ENCODE measurements at places on chromosomes 7 and 10. TPM values are rescaled to one million over a fixed set of nuclear protein-coding genes. Genes with fewer than 3 reads are reported as not detected.

The IQCE gene
- polyA plus RNA-seq, result 3.4 TPM

The AFAP1L2 gene
- 7.8 TPM for polyA plus RNA-seq

The GOT1 gene
- polyA plus RNA-seq, result 57.8 TPM

The ASAH2 gene
- 0.18 TPM for polyA plus RNA-seq

The DGKI gene
- 0.12 TPM for polyA plus RNA-seq

The AOAH gene
- polyA plus RNA-seq, result 1.7 TPM

The KIAA1217 gene
- polyA plus RNA-seq, result 18.3 TPM

The ADAM22 gene
- polyA plus RNA-seq, result 0.16 TPM

The FAM131B gene
- 0.16 TPM for polyA plus RNA-seq

The SLC25A28 gene
- 61.4 TPM for polyA plus RNA-seq

The AGR3 gene
- not detected for polyA plus RNA-seq

The LIPN gene
- polyA plus RNA-seq, result 1.0 TPM

The ABCB8 gene
- 24.0 TPM for polyA plus RNA-seq

The CYP2C8 gene
- polyA plus RNA-seq, result 0.33 TPM

The PDE6C gene
- polyA plus RNA-seq, result not detected

The PHKG1 gene
- polyA plus RNA-seq, result 1.1 TPM

The TMEM176B gene
- polyA plus RNA-seq, result 15.6 TPM

The HYAL4 gene
- not detected for polyA plus RNA-seq

The CALML5 gene
- polyA plus RNA-seq, result 75.9 TPM

The TRDMT1 gene
- polyA plus RNA-seq, result 1.2 TPM

The SRGN gene
- polyA plus RNA-seq, result 7.3 TPM

The CUX1 gene
- polyA plus RNA-seq, result 19.6 TPM

The C7orf33 gene
- not detected for polyA plus RNA-seq

The VAX1 gene
- polyA plus RNA-seq, result not detected

The SORCS3 gene
- 0.02 TPM for polyA plus RNA-seq

The ASIC3 gene
- 4.2 TPM for polyA plus RNA-seq

The CHRM2 gene
- 0.12 TPM for polyA plus RNA-seq

The SLC29A4 gene
- polyA plus RNA-seq, result 0.72 TPM

The GPRIN2 gene
- 6.2 TPM for polyA plus RNA-seq

The ATP6V0A4 gene
- 1.3 TPM for polyA plus RNA-seq

The RTKN2 gene
- 7.3 TPM for polyA plus RNA-seq

The EPDR1 gene
- polyA plus RNA-seq, result 0.24 TPM

The ELFN1 gene
- 0.16 TPM for polyA plus RNA-seq

The PAX4 gene
- polyA plus RNA-seq, result not detected

The CYP3A5 gene
- 51.2 TPM for polyA plus RNA-seq

The ZNF467 gene
- 2.9 TPM for polyA plus RNA-seq

The MCMBP gene
- 13.7 TPM for polyA plus RNA-seq

The AKR1C2 gene
- polyA plus RNA-seq, result 142 TPM

The BTBD16 gene
- polyA plus RNA-seq, result 0.20 TPM

The IFIT1B gene
- not detected for polyA plus RNA-seq

The CLRN3 gene
- not detected for polyA plus RNA-seq

The MBL2 gene
- polyA plus RNA-seq, result not detected

The HMX2 gene
- not detected for polyA plus RNA-seq

The KDM7A gene
- polyA plus RNA-seq, result 4.0 TPM

The INA gene
- polyA plus RNA-seq, result 0.53 TPM

The HERC4 gene
- polyA plus RNA-seq, result 13.3 TPM

The AKR1D1 gene
- not detected for polyA plus RNA-seq

The CYTH3 gene
- polyA plus RNA-seq, result 5.7 TPM

The ZPBP gene
- polyA plus RNA-seq, result not detected

The GATA3 gene
- 0.31 TPM for polyA plus RNA-seq

The GNGT1 gene
- not detected for polyA plus RNA-seq

The SPRN gene
- polyA plus RNA-seq, result 0.11 TPM

The OR2A5 gene
- not detected for polyA plus RNA-seq

The DENND2A gene
- 1.5 TPM for polyA plus RNA-seq

The ZCWPW1 gene
- polyA plus RNA-seq, result 2.2 TPM

Data from esophagus (tissue), 2 donors.